ENCODE measurements at places on chromosomes 7 and 10. TPM values are rescaled to one million over a fixed set of nuclear protein-coding genes. Genes with fewer than 3 reads are reported as not detected.

ANTXRL gene
- not detected for total RNA-seq

PON1 gene
- 547 TPM for total RNA-seq

CRYGN gene
- total RNA-seq = not detected

MMP21 gene
- total RNA-seq = 0.10 TPM

MUC12 gene
- total RNA-seq = not detected

OGDHL gene
- 60.4 TPM for total RNA-seq

PDCD4 gene
- 29.6 TPM for total RNA-seq

TAF6 gene
- total RNA-seq = 16.9 TPM

FAM25G gene
- total RNA-seq = not detected

ARF5 gene
- total RNA-seq = 51.7 TPM

XRCC2 gene
- total RNA-seq = 0.20 TPM

- no peak for DNase-seq
Observed at GRCh38 chr7:85567983-85568382, 381.1 kb upstream of the SEMA3D start.

DNA sequence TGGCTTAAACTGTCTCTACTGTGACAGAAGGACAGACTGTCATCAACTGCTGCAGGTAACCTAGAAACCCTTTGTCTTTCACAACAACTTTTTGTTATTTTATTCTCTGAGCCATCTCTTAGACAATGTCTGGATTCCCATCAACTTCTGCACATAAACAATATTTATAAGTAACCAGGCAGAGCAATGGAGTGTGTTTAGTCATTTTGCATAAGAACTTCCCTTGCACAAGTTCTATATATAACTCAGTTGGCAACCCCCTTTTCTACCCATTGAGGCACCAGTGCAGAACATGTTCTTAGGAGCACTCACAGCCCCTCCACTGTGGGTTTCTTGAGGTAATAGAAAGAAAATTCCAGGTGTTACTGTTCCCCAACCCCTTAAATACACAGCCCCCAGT is 65.0 kb upstream of the IL6 start:
- no peak for DNase-seq

DNA sequence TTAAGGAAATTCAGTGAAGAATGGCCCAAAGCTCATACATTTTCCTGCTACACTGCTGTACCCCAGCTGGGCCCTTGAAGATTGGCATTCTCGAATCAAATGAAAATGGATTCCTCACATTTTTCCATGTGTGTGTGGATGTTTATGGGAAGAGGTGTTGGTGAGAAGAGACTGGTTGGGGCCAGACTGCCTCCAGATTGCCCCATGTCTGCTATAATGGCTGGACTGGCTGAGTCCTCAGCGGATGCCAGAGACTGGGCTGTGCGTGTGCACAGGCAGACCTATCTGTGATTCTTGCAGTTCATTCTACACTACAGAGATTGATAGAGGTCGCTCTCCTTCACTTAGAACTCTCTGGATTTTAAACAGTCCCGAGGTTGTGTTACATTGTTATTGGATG is 183.6 kb upstream of the GDF10 start:
- no peak for DNase-seq

GRCh38 chr7:64887756-64888508 is 15.1 kb upstream of the ZNF273 start:
- DNase-seq = no peak

- DNase-seq = no peak
Observed at GRCh38 chr10:131760416-131761166, 140.2 kb upstream of the PPP2R2D start.

- no peak for DNase-seq
Observed at GRCh38 chr10:90313576-90314325, 544.1 kb downstream of the HTR7 start.

- DNase-seq = no peak
Observed at GRCh38 chr7:121313793-121314676, 14.8 kb upstream of the WNT16 start.

DNA sequence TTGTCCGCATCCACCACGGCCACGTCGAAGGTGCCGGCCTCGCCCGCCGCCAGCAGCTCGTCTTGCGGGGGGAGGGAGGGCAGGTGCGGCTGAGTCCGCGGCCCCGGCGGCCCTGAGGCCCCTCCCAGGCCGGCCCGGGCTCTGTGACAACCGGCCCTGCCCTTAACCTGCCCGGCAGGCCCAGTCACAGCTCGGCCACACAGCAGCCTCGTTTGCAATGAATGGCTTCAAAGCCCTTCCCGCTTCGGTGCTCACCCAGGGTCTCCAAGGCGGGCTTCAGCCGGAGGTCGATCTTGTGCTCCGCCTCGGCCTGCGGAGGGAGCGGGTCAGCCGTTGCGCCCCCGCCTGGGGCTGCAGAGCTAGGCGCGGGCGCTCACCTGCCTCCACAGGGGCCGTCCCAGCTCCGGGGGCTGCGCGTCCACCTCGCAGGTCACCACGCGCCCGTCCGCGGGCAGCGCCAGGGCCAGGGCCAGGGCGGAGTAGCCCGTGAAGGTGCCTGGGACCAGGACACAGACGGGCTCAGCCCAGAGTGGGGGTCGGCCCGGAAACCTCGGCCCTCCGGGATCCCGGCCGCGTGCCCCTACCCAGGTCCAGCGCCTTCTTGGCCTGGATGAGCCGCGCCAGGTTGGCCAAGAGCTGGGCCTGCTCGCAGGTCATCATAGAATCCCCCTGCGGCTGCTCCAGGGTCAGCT is 928 bp downstream of the COMTD1 start:
- no peak for DNase-seq

DNA sequence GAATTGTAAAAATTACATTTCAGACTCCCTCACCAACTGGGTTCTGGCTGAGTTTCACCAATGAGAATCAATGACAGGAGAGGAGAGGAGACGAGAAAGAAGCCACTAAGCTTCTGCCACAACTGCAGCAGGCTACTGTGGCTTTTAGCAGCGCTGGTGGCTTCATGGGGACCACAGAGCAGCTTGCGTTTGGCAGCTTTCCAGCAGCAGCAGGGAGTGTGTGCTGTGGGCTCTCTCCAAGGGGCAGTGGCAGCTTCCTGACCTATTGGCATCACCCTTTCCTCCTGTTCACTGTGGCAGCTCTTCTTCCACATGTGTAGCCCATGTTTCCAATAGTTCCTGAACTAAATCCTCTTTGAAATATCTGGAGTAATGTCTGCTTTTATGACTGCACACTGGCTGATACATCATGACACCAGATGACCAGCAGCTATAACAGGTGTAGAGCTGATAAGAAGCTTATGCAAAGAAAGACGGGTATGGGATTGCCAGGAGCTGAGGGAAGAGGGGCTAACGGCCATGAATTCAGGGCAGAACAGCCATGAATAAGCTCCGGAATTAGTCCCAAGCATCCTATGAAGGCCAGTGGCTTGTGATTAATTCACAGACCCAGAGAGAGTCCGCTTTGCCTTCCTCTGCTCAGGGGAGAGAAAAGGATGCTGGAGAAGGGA is 46.8 kb downstream of the KCNH2 start:
- no peak for DNase-seq

GRCh38 chr10:76356557-76356956 is 925.1 kb downstream of the LRMDA start:
- no peak for DNase-seq

DNA sequence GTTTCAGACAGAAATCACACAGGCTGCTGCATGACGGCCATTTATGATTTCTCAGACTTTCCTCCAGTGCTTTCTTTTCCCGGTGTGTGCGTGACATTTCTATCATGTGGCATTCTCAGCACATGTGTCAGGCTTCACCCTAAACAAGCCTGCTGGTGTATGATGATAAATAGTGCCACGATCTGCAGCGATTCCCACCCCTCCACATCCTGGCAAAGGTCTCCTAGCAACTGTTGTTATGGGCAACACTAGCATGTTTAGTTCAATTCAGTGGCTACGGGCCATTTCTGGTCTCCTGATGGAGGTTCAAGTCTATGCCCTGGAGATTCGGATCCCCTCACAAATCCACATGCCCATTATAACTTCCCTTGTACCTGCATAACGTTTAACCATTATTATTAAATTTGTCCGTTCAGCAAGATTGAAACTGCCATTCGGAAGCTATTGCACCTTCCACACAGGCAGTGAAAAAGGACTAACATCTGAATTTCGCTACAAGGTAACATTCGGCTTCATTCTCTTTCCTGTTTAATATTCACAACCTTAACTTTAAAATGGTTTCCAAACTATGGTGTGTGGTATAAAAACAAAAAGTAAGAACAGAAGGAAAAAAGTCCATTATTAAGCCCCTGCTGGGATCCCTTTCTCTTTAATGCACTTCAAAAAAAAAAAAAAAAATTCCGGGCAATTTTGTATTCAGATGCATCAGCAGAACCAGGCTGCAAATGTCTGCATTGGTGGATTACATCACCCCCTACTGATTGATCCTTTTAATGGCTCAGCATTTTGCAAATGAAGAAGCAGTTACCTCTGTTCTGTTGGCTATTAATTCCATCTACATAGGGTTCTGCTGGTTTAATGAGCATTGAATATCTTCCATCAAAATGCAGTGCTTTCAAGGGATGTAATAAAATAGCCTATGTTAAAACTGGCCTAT is 90.2 kb downstream of the FRMD4A start:
- no peak for DNase-seq

GRCh38 chr7:95357623-95358022 is 33.3 kb upstream of the PON1 start:
- DNase-seq = no peak

- no peak for DNase-seq
Observed at GRCh38 chr10:50316695-50317648, 65.7 kb upstream of the ASAH2 start.

DNA sequence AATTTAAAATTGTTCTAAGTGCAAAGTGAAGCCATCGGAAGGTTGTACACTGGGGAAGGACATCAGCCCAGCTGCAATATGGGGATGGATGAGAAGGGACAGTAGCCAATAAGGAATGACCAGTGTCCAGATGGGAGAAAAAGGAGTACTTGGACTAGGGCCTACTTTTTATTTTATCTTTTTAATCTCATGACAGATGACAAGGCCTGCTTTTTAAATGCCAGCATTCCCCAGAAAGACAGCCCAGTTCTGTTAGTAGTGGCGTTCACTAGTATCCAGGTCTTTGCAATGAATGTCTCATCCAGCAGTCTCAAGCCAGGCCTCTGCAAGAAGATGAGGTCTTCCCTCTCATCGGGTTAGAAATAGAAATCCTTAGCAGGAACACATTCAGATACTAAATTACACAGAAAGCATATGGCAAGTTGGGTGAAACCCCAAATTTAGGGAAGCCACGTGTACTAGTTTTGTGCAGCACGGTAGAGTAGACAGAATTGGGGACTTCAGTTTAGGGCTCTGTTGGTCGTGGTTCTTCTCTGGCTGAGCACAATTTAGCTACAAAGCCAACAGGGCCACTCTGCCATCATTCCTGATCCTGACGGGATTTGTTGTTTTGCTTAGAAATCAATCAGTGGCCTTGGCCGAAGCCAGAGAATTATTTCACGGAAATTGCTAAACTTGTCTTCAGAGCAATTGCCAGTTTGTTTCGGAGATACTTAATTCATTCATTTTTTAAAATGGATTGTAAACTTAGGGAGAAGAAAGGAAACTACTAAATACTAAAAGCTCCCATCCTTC is 227.8 kb downstream of the ARHGAP21 start:
- DNase-seq = no peak

DNA sequence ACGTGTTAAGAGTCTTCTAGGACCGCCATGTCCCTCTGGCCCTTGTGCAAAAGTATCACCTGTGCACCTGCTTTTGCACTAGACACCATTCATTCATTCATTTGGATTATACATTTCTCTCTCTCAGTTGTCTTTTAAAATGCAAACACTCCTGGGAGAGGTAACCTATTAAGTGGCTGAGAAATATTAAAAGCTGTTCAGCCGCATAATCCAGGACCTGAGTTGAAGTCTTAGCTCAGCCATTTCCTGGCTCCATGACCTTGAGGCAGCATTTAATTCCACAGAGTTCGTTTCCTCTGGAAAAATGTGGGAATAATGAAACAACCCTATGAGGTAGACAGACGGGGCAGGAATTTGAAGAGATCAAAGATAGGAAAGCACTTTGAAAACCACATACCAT is 251.6 kb downstream of the RPS24 start:
- DNase-seq = no peak

GRCh38 chr10:101139421-101139911 is 8.4 kb downstream of the TLX1 start:
- no peak for DNase-seq

DNA sequence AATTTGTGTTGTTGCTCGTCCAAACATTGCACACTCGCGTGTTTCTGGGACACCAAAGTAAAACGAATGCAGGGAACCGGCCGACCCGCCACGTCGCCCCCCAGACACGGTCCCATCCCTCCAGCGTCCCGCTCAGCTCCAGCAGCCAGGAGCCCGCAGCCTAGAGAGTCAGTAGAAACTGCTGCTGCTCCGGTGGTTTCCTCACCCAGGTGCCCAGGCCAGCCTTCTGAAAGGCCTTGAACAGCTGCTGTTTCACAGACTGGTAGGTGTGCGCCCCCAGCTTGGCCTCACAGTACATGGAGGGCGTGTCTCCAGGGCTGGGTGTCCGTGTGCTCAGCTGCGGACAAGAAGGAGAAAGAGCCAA is 126.8 kb downstream of the WDR37 start:
- DNase-seq = no peak

GRCh38 chr7:94223375-94224084 is 171.2 kb upstream of the COL1A2 start:
- DNase-seq = no peak

GRCh38 chr10:31136930-31137885 is 105.5 kb upstream of the ZNF438 start:
- no peak for DNase-seq

DNA sequence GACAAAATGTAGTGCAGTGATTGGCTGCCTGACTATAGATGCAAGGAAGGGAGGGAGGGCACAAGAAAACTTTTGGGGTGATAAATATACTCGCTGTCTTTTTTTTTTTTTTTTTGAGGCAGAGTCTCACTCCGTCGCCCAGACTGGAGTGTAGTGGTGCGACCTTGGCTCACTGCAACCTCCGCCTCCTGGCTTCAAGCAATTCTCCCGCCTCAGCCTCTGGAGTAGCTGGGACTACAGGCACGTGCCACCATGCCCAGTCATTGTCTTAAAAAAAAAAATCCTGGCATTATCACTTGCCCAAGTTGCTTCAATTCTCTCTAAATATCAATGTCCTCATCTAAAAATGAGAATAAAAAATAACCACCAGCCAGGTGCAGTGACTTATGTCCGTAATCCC is 7.6 kb upstream of the FZD9 start:
- DNase-seq = no peak

DNA sequence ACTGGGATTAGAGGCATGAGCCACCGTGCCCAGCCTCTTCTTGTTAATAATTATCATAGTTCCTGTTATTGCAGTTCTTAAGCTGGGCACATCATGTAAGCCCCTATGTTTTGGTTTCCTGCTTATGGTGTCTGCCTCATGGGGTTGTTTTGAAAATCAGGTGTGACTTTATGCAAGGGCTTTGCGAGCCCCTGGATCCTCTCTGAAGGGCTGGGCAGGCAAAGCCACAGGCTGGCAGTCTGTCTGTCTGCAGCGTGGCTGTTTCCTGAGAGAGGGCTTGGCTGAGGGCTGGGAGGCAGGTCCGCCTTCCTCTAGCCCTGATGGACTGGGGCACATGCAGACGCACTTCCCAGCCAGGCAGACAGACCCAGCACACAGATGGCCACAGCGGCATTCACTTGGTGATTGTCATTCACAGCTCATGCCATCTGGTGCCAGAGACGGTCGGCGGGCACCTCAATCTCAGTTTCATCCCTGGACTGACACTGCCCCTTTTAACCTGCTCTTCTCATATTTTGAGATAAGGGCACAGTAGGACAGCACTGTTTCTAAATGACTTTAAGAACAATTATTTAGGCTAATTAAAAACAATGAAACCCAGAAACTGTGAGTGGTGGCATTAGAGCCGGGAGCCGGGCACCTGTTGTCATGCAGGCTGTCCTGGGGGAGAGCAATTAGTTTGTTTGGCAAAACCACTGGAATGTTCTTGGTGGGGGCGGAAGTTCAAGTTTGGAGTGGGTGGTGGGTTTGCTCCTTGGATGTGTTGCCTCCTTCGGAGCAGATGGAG is 35.5 kb downstream of the RBM20 start:
- DNase-seq = no peak

Data from right lobe of liver (tissue), 6 donors.